Stimulated activated CD8-positive, alpha-beta memory T cell treated with anti-CD3 and anti-CD28 coated beads, Interleukin-15, amount 100 ng/mL, for 48 hours (primary cell): ENCODE measurements at places on chromosomes 7 and 10.

GRCh38 chr7:9407816-9408215, 974.4 kb downstream of the NXPH1 start:
- no peak for DNase-seq

DNA sequence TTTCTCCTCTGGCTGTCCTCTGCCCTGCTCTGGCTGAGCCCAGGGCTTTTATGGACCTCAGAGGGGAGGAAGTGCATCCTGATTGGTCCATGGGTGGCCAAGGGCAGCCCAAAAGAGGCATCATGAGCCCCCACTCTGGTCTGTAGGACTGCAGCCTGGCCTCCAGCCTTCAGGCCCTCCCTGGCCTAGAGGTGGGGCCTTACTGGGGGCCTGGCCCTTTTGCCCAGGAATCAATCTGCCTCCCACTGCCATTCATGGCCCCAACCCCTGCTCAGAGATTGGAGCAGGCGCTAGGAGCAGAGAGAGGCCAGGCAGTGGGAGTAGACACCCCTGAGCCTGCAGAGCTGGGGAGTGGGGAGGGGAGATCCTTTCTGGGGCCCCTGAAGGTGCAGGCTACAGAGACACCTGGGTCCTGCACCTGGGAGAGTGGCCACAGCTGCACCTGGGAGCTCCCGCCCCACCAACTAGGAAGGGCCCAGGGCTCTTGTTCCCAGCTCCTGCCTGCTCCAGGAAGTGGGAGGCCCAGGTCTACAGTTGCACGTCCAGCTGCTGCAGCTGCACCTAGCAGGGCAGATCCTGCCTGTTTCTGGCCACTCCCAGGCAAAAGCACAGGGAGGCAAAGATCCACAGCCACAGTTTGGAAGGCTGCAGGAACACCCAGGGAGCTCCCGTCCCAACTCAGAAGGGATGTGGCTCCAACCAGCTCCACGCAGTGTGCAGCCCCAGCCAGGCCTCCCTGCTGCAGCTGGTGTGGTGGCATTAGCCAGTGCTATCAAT, 6.4 kb upstream of the DYNC2I1 start:
- no peak for DNase-seq

- DNase-seq: no peak
These were observed 2.6 kb upstream of the ACTR3C start for GRCh38 chr7:150325901-150326300.

DNA sequence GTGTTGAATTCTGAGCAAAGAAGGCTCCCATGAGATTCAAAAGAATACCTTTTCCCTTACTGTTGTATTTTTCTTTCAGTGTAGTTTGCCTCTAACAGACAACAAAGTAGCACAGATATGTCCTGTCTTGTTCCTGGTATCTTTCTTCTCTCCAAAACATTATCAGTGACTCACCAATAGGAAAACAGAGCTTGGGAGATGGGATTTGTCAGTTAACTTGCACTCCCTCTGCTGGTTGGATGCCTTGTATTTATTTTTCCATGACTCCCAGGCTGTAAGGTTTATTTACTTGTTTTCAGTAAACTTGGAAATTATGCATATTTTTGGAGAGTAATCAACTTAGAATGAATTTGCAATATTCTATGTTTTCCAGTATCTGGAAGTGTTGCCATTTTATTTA, 129.7 kb downstream of the SAMD9 start:
- DNase-seq: no peak

DNA sequence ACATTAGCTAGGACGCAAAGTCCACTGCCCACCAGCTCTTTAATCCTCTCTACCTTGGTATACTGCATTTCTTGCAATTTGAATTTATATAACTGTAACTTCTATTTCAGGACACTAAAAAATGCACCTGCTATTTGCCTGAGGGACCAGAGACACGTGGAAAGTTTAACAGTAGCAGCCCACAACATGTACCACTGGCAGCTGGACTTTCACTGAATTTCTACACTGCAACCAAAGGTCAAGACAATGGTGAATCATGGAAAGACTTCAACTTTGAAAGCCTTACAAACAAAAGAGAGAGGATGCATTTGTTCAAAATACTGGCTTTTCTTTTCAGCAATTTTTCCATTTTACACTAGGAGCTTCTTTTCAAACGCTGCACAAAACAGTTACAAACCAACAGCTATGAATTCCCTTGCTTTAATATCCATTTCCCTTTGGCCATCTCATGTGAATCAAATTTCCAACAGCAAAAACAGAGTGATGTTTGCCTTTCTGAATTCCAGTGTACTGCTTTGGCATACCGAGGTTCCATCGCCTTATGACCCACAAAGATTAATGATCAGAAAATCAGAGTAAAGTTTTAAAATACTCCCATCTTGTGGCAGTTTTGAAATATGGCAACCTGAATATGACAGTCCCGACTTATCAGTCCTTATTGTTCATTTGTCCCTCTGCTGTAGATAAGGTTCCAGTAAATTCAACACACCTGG, 29.9 kb upstream of the HNRNPH3 start:
- no peak for DNase-seq

- DNase-seq: no peak
These were observed 119.9 kb downstream of the PLXNA4 start for GRCh38 chr7:132456418-132456817.

DNA sequence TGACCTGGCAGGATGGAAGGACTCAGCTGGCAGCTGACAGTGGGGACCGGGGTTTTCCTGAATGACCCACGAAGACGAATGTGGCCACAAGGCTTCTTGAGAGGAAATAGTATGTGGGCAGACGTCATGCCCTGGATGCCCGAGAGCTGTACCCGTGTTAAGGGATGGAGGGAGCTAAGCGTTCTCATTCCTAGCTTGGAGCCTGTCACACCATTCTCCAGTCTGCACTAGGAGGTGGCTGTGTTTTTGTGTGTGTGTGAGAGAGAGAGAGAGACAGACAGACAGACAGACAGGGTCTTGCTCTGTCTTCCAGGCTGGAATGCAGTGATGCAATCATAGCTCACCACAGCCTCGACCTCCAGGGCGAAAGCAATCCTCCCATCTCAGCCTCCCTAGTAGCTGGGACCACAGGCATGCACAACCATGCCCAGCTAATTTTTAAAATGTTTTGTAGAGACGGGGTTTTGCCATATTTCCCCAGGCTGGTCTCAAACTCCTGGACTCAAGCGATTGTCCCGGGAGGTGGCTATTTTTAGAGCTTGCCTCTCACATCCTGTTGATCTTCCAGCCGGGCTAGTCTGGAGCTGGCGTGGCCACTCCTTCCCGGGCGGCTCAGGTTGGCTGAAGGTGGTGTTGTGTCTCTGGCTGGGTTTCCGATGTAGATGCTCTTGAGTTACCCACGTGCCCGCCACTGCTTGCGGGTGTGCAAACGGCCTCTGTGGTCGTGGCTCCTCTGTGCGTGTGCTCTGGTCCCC, 2.1 kb downstream of the AMZ1 start:
- DNase-seq: no peak

DNA sequence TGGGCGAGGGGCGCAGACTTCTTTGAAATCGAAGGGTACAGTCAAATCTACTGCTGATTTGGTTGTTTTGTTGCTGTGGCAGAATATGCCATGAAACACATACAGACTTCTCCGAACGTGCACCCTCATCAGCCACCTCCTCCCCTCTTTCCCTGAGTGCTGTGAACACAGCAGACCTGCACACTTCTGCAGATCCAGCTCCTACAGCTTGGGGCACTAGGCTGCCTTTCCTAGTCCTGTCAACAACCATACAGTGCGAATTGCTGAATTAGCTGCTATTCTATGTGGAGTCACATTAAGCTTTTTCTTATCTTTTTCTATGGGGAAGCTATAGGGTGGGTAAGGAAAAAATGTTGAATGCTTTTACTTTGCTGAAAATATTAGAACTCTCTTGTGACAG, 57.5 kb downstream of the COL17A1 start:
- no peak for DNase-seq

- no peak for DNase-seq
These were observed 58.1 kb downstream of the SHH start for GRCh38 chr7:155754165-155754564.

- no peak for DNase-seq
These were observed 57.0 kb upstream of the EFCAB10 start for GRCh38 chr7:105638334-105638733.

- DNase-seq: no peak
These were observed 44.0 kb upstream of the HPSE2 start for GRCh38 chr10:99279626-99280111.

DNA sequence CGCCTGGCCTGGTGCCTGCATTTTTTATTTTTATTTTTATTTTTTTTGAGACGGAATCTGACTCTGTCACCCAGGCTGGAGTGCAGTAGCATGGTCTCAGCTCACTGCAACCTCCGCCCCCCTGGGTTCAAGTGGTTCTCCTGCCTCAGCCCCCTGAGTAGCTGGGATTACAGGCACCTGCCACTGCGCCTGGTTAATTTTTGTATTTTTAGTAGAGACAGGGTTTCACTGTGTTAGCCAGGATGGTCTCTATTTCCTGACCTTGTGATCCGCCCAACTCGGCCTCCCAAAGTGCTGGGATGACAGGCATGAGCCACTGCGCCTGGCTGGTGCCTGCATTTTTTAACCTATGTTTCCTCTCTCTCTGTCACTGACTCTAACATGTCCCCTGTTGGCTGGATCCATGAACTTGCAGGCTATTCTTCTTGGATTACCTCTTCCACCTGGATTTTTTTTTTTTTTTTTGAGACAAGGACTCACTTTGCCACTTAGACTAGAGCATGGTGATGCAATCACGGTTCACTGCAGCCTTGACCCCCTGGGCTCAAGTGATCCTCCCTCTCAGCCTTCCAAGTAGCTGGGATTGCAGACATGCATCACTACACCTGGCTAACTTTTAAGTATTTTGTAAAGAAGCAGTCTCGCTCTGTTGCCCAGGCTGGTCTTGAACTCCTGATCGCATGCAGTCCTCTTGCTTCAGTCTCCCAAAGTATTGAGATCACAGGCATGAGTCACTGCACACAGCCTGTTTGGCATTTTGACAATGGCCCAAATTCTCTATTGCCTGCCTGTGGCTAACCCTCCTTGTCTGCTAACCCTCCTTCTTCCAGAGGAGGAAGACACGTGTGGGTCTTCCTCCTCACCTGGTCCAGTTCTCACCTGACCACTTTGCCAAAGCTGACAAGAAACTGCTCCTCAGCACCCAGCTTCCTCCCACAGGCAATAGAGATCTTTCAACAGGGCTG, 23.0 kb upstream of the PRPF18 start:
- DNase-seq: no peak

DNA sequence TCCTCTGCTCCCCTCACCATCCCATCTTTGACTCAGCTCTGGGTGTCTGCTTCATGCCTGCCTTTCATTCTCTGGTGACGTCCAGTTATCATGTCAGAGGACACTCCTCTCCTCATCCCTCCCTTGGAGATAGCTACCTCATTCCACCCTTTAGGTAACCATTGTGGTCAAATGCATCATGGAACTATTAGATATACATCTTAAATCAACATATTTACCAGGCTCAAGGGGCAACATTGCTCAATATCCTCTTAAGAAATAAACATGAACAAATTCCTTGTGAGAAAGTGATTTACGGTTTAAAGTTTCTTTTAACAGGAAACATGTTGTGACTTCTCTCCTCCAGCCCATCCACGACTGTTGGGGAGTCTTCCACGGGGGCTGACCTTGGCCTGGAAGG, 511.6 kb upstream of the IGFBP3 start:
- DNase-seq: no peak

DNA sequence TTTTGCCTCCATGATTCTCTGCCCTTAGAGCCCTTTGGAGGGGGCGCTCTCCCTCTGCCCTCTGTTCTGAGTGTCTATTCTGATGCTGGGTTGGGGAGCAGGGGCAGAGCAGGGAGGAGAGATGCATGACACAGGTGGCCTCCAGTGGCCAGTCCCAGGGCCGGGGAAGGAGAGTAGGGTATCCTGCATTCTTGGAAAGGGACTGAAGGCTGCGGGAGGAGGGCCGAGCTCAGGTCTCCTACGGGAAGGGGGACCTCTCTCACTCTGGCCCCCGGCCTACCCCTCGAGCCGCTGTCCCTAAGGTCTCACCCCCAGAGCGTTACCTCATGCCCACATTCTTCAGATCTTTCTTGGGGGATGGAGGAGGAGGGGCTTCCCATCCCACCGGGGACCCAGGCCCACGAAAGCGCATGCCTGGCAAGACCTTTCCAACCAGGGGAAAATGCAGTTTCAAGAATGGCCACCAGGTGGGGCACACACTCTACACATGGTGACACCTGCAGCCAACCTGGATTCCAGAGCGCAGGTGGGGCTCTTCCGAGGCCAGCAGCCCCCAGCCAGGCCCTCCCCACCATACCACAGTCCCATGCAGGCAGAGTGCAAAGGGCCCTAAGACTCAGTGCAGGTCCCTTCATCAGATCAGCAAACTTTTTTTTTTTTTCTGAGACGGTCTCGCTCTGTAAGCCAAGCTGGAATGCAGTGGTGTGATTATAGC, 86.4 kb downstream of the MYL10 start:
- peak; percentile 35 for DNase-seq

DNA sequence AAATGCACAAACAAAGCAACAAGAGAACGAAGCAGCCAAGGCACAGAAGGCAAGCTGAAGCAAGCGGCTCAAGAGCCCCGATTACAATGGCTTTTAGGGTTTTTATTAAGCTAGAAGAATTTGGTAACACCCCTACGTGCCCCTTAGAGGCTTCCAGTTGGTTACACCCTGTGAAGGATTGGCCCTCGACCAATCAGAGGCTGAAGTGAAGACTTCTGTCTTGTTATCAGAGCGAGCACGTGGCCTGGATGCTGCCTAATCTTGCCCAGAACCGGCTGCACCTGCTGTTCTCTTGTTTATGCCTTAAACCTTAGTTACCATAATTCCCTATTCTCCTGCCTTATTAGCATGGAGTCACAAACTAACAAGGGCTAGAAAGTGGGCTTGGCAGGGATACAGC, 21.4 kb downstream of the KCNK18 start:
- DNase-seq: no peak

DNA sequence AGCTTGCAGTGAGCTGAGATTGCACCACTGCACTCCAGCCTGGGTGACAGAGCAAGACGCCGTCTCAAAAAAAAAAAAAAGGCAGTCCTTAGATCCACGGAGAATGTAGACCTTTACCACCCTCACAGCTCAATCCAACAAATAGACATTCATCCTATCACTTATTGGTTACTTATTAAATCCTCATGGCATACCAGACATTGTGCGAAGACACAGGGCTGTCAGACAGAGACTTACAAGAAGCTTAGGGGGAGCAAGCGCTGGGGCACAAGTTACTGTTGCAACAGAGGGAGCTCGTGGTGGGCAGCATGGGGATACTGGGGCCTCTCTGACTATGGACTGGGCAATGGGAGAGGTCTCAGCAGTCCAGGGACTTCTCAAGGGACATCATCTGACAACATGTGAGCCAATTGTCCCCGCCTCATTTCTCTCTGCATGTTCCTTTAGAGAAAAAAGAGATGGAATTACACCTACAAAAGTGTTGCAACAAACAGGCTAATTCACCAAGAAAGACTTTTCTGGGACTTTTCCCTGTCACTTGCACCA, 82.8 kb upstream of the TNS3 start:
- no peak for DNase-seq

- no peak for DNase-seq
These were observed 159.3 kb downstream of the MGMT start for GRCh38 chr10:129626309-129626708.

DNA sequence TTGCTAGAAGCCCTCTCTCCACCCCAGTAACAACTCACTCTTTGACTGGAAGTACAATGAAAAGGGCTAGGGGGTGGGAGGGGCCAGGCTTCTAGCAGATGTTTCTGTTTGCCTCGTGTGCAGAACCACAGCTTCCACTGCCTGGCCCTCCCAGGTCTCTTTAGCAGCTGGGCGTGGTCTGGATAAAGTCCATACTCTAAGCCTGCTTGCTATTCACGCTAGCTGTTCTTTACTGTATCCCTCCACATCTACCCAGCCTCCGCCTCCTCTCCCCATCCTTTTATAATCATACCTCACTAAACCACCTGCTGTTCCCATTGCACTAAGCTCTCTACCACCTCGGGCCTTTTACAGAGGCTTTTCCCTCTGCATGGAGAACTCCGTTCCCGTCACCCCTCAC, 288.8 kb downstream of the CAMK1D start:
- DNase-seq: no peak

GRCh38 chr7:98133621-98134303, 27.1 kb downstream of the LMTK2 start:
- no peak for DNase-seq
